ENCODE measurements at places on chromosomes 1 and 21. TPM values are rescaled to one million over a fixed set of nuclear protein-coding genes. Genes with fewer than 3 reads are reported as not detected.

DNA sequence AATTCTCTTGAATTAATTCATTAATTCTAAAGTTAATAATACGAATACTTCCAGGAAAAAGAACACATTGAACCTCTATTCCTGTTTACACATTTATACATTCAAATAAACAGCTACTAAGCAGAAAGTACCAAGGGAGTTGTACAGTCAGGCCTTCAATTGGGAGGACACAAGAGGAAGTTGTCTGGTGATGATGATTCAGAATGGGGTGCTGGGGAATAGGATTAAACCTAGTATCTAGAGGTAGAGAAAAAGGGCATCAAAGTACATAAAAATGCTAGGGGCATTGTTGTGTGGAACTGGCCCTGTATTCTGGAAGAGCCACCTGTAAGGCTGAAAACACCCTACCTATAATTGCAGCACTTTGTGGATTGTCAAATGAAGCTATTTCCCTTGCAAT, 71.7 kb upstream of the MROH9 start:
- H3K27ac ChIP-seq, result no peak overlapping the region
- H3K27me3 ChIP-seq, result no peaks in the 10 kb centered on the region
- no peak for DNase-seq
- H3K4me1 ChIP-seq, result peaks cover 19% of the 10 kb centered on the region
- no peak overlapping the region for H3K4me3 ChIP-seq

GRCh38 chr1:151907363-151908139, 1.8 kb downstream of the THEM4 start:
- peak overlapping the region; percentile 96 for H3K4me3 ChIP-seq
- peaks cover 34% of the 10 kb centered on the region for H3K36me3 ChIP-seq
- peaks cover 17% of the 10 kb centered on the region for H3K4me1 ChIP-seq
- no peak for DNase-seq
- H3K27me3 ChIP-seq, result peaks cover 5% of the 10 kb centered on the region
- no peak overlapping the region for H3K27ac ChIP-seq

DNA sequence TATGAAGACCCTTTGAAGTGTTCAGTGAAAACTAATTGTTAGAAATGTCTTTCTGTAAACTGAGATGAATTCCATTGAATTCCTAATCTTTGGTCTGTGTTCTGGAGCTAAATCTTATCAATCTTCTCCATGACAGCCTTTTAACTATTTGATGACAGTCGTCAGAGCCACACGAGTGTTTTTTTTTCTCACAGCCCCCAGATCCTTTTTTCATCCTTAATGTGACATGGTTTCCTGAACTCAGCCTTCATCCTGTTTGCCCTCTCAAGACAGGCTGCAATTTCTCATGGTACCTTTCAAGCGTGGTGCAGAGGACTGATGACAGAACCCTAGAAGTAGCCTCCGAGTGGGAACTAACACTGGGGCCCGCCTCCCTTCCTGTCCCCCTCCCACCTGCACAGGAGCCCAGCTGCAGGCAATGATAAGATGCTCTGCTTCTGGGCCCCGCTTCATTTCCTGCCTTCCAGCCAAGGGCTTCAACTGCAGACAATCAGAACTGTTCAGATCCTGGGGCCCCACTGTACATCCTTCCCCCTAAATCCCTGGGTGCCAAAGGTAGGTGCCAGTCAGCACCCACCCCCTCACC, 114.6 kb upstream of the VAV3 start:
- no peaks in the 10 kb centered on the region for H3K27me3 ChIP-seq
- no peak overlapping the region for H3K4me3 ChIP-seq
- no peak for DNase-seq

B3GALT5 gene
- total RNA-seq, result 2.6 TPM

CD48 gene
- total RNA-seq, result not detected

SPAG17 gene
- total RNA-seq, result 1.5 TPM

HSF2BP gene
- total RNA-seq, result 2.5 TPM

OR2W3 gene
- total RNA-seq, result 0.96 TPM

All from neural crest cell (in vitro differentiated cells).